ENCODE measurements at places on chromosomes 11 and 22. TPM values are rescaled to one million over a fixed set of nuclear protein-coding genes. Genes with fewer than 3 reads are reported as not detected.
A peak's percentile ranks its signal among the peaks of the same experiment; 100 is the strongest.

Gene CALCA
- not detected for total RNA-seq

Gene MMP11
- total RNA-seq = 1.8 TPM

- no peak for DNase-seq
These were observed 108.8 kb downstream of the WT1 start for GRCh38 chr11:32326522-32326921.

Gene ASCL3
- total RNA-seq = not detected

GRCh38 chr11:117058761-117059261, 39.4 kb downstream of the SIK3 start:
- DNase-seq = peak; percentile 41
